ENCODE measurements at places on chromosomes 5 and 9. TPM values are rescaled to one million over a fixed set of nuclear protein-coding genes. Genes with fewer than 3 reads are reported as not detected.

Gene HSPB3
- polyA plus RNA-seq = not detected

DNA sequence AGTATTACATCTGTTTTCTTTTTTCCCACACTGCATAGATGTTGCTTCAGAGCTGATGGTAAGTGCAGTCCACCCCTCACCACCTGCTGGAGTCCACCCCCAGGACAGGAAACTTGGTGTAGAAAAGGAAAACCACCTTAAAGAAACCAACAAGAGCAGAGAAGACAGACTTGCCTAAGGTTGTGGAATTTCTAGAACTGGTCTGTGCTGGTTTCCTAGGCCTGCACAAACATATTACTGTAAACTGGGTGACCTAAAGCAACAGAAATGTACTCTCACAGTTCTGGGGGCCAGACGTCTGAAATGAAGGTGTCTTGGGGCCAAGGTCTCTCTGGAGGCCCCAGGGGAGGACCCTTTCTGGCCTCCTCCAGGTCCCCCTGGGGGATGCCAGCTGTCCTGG, 293.4 kb upstream of the IRX1 start:
- no peak for DNase-seq

- peak; percentile 97 for DNase-seq
Observed at GRCh38 chr5:15850939-15851341, 328.7 kb downstream of the MARCHF11 start.

Gene WDR31
- polyA plus RNA-seq = 0.22 TPM

GRCh38 chr5:126443374-126443851, 20.2 kb downstream of the GRAMD2B start:
- DNase-seq = no peak

DNA sequence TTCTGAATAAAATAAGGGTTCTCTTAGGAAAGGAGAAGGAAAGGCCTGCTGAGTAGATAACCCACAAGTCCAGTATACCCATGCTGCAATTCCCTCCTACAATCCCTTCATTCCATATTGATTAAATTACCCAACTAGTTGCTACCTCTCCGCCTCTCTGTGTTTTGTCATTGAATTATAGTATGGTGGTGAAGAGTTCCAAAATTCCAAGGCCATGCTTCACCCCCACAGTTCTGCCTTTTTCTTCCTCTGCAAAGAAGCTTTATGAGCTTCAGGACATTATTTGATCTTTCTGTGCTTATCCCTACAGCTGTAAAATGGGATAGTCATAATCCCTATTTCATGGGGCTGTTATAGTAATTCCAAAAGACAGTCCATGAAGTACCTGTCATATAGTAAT, 215.6 kb downstream of the ACTL7B start:
- DNase-seq = no peak

- no peak for DNase-seq
Observed at GRCh38 chr9:112149211-112149610, 25.9 kb downstream of the SUSD1 start.

DNA sequence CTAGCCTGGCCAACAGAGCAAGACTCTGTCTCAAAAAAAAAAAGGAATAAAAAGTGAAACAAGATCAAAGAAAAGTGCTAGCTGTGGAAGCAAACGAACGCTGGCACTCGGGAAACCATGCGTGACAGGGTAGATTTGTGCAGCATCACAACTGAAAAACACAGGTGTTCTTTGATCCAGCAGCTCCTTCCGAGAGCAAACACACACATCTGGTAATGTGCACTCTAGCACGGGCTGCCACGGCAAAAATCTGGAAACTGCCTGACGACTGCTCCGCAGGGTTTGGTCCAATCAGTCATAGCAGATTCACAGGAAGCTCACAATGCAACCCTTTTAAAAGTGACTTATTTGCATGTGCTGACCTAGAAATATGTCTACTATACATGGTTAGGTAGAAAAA, 80.0 kb downstream of the SYK start:
- no peak for DNase-seq

DNA sequence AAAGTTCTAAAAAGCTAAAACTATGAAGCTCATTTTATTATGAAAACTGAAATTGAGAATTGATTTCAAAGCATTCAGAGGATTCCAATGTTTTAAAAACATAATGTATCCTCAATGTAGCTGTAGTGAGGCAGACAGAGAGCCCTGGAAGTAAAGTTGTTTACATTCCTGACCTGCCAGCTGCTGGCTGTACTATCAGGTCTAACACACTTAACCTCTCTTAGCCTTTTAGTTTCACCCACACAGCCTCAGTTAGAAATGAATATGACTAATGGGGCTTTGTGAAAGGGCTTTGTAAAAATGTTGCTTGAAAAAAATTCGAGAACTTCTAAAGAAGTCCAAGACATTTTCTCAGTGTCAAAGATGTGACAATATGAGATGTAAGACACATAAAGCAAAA, 122.6 kb downstream of the FBXL17 start:
- DNase-seq = peak; percentile 85

- no peak for DNase-seq
Observed at GRCh38 chr5:60541980-60542379, 158.0 kb downstream of the DEPDC1B start.

DNA sequence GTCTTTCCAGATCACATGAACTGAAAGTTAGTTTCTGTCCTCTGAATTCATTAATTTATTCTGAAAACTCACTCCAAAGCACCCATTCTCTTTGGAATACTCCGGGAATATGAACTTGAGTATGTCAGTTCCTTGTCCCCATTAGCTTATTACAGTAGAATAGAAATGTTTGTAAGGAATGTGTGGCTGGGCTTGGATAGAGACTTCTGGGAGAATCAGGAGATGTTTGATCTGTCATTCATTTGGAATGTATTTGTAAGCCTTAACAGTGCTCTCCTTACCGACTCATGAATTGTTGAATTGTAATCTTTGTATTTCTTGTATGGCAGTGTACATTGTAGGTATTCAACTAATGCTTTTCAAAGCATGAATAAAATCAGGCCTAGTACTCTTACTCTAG, 548.4 kb downstream of the LRRC70 start:
- no peak for DNase-seq

Gene LAMC3
- 0.18 TPM for polyA plus RNA-seq

Gene MRNIP
- 16.4 TPM for polyA plus RNA-seq

GRCh38 chr9:126507318-126508109, 106.2 kb upstream of the LMX1B start:
- DNase-seq = no peak
